ENCODE measurements at places on chromosomes 7 and 10.

- no peak for DNase-seq
These were observed 545.3 kb downstream of the CNTNAP2 start for GRCh38 chr7:146661929-146662328.

- peak; percentile 62 for DNase-seq
These were observed 45.6 kb upstream of the SUN1 start for GRCh38 chr7:786472-787255.

- no peak for DNase-seq
These were observed 41.3 kb upstream of the OPN4 start for GRCh38 chr10:86613096-86613495.

GRCh38 chr10:76119515-76119914, 688.1 kb downstream of the LRMDA start:
- no peak for DNase-seq

DNA sequence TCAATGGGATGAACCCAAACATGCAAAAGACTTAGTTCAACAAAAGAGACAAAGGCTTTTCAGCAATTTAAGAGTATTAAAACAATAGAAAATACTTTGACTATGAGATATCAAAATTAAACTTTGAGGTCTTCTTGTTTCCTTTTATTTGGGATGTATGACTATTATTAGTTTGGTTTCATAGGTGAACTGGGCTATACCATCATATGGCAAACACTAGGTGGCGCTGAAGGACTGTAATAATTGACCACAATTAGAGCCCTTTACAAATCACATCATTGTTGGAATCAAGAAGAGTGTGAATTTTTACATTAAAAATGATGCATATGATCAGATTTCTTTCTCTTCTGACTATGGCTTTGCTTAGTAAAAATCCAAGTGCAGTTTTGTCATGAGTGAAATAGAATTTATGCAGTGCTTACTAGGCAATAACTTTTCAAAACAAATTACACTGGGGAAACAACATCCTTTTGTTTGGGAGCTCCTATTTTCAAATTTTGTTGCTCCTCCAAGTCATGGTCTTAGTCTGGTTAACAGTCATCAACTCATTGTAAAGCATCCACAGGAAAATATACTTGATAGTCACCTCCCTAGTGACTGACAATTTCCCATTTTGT, 14.7 kb upstream of the NXPH1 start:
- peak; percentile 40 for DNase-seq

GRCh38 chr7:118252087-118252486, 27.6 kb downstream of the ANKRD7 start:
- DNase-seq: no peak

GRCh38 chr7:43870316-43870715, 999 bp upstream of the MRPS24 start:
- no peak for DNase-seq

GRCh38 chr7:20417675-20418382, 87.1 kb downstream of the ITGB8 start:
- no peak for DNase-seq

Measured in omental fat pad (tissue), 4 donors.